ENCODE measurements at places on chromosomes 11 and 22.

DNA sequence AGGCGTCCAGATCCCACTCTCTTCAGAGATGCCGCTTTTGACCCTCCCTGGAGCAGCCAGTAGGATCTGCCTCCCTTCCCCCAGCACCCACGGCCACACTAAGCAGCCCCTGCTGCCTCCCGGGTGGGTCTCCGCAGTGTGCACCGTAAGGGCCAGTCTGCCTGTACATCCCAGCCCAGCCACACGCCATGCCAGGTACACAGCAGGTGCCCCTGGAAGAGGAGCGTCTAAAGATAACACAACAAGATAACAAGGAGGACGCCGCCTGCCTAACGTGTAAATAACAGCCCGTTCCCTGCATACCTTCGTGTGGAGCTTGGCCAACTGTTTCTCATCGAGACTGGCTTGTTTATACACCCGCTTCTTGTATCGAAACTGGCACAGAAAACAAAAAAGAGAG is 139.4 kb downstream of the SHANK2 start:
- no peak for DNase-seq

DNA sequence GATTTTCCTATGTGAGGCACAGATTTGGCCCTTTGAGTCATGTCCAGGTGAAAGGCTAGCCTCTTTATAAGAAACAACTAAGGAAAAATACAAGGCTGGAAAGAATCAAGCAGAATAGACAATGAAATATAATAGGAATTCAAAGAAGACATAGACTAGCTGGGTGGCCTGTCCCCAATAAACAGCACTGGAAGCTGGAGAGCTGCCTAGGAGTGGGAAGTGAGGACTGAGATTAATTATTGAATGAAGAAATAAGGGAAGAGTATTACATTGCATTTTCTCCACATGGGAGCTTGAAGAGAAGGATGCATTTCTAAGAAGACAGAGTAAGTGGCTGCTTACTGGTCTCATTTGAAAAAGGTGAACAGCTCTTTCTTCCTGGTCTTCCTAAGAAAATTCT is 100.0 kb downstream of the CCDC34 start:
- no peak for DNase-seq

- no peak for DNase-seq
Observed at GRCh38 chr11:10638316-10638925, 55.1 kb downstream of the IRAG1 start.

DNA sequence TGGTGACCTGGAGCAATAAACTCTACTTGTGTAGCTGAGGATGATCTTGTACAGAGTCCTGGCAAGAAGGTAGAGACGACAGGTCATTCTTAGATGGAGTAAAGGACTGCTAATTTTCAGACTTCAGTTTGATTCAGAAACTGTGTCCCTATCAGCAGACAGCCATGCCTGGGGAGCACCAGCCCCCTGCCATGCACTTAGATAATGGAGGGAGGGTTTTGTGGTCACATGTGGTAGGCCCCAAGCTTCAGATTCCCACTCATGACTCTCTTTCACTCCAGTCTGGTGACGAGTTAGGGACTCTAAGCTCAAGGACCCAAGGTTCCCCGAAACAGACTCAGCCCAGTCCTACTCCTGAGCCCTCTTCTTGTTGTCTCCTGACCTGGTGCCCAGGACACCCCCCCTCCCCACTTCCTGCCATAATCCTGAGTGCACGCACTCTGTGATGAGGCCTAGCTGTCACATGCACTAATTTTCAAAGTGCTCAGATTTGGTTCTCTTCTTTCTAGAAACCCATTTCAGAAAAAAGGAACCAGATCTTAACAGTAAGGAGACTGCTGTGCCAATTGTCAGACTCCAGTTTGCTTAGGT is 10.2 kb upstream of the AMPD3 start:
- no peak for DNase-seq

DNA sequence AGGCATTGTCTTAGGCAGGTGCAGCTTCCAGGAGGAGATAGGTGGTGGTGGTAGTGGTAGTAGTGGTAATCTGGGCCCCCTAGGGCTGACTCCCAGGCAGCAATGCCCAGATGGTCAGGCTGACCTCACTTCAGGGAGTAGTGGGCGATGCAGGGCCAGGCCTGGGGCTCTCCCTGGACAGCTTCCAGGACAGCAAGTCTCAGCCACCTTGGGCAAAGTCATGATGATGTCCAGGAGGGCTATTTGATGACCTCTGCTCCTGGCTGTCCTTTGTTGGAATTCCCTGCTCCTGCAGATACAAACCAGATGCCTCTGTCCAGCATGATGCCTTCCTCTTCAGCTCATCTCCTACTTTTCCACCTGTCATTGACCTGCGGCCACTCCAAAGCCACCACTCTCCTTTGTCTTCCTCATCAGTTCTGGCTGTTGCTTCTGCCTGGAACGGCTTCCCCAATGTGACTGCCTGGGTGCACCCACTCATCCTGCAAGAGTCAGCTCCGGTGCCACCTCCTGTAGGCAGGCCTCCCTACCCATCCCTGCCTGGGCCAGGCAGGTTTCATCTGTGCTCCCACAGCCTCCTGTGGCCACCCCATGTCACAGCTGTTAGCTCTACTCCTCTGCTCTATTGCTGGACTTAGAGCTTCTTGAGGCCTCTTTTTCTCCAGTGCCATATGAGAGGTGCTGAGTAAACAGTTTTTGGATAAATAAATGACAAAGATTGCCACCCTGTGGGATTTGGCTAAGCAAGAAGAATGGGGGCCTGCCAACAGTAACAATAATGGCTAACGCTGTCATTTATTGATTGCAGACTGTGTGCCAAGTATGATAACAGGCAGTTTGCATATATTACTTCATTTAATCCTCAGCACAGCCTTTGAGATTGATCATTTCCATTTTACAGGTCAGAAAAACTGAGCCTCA is 172.9 kb upstream of the NECTIN1 start:
- no peak for DNase-seq

DNA sequence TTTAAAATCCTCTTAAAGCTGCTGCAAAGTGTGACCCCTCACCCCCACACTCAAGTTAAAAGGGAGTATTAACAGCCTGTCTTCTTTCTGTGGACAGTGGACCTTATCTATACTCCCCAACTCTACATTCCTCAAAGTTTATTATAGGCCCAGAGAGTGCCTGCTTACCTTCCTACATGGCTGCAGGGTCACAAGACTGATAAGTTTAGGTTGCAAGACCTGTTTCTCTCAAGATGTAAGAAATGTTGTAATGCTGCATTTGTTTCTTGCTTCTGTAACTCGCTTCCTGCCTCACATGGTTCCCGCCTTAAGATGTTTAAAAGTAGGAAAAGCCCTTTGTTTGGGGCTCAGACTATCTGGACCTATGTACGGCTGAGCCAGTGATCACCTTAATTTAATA is 10.1 kb upstream of the NXPE1 start:
- no peak for DNase-seq

GRCh38 chr22:27934069-27934468 is 15.0 kb upstream of the PITPNB start:
- DNase-seq, result no peak

DNA sequence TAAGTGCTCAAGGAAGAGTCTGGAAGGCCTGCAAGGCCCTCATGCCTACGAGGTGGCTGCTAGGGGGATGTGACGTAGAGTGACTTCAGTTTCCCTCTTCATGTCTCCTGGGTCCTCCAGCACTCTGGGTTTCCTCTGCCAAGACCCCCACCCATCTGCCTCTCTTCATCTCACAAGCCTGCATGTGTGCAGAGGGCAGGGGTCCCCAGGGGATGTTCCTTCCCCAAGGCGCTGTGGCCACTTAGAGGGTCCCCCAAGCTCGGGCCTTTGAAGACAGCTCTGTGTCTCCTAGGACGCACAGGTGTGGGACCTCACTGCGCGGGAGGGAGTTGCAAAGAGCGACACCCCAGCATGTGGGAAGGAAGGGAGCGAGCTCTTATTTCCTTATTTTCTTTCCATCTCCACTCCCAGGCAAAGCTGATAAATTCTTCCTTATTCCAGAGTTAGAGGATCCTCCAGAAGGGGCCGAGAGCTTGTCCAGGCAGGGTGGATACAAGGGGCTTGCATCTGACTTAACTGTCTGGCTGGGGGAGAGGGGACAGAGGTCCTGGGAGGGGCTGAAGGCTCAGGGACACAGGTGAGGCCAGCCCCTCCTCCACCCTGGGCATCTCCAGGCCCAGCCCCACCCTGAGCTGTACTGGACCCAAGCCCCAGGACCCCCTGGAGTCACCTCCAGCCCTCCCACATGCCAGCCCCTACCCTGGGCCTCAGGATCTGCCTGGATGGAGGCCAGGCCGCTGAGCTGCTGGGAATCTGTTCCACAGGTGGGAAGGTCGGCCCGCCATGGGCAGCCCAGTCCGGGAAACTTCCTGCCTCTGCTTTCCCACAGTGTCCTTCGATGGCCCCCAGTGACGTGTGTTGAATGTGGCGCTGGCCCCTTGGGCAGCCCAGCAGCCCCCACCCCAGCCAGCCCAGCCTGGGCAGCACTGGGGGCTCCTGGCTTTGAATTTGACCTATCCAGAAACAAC is 59.7 kb upstream of the KCNQ1OT1 start:
- no peak for DNase-seq

- DNase-seq, result no peak
Observed at GRCh38 chr11:60953781-60954180, 1.8 kb upstream of the SLC15A3 start.

- DNase-seq, result peak; percentile 85
Observed at GRCh38 chr11:2268729-2269600, 1.4 kb downstream of the ASCL2 start.

GRCh38 chr22:29625090-29625825 is 21.8 kb downstream of the NF2 start:
- peak; percentile 25 for DNase-seq

DNA sequence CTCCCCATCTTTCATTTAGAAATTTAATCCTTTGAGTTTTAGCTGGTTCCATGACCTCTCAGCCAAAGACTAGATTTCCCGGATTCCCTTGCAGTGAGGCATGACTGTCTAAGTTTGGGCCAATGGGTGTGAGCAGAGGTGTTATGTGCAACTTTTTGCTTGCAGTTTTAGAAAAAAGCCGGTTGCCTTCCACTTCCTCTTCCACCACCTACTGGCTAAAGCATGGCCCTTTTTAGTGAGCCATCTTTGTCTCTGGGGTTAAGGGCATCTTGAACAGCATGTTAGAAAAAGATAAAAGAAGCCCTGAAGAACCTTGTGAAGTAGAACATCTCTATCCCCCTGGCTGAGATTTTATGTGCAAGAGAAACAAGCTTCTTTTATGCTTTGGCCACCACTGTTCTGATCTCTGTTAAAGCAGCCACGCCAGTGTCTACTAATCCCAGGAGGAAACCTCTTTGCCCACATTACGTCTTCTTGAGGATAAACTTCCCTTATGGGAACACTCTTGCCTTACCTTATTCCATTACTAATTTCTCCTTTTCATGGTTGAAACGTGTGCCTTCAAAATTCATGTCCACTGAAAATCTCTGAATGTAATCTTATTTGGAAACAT is 279.9 kb downstream of the TENM4 start:
- no peak for DNase-seq

DNA sequence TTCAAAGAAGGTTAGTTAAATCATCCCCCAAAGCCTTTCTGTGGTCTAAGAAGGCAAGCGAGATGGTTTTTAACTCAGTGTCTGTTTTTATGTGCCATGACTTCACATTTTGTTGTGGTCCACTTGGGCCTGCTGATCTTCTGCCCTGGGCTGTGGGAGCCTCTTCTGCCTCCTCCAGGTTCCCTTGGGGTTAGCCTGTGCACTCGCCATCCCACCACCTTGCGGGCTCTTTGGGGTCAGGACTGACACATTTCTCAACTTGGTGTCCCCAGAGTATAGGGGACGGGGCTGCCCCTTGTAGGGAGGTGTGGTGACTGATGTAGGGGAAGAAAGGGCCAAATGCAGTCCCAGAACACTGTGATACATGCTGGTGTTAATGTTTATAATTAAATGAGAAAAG is 207.0 kb downstream of the TBC1D22A start:
- peak; percentile 76 for DNase-seq

- DNase-seq, result no peak
Observed at GRCh38 chr11:59225017-59225416, 12.3 kb upstream of the MPEG1 start.

DNA sequence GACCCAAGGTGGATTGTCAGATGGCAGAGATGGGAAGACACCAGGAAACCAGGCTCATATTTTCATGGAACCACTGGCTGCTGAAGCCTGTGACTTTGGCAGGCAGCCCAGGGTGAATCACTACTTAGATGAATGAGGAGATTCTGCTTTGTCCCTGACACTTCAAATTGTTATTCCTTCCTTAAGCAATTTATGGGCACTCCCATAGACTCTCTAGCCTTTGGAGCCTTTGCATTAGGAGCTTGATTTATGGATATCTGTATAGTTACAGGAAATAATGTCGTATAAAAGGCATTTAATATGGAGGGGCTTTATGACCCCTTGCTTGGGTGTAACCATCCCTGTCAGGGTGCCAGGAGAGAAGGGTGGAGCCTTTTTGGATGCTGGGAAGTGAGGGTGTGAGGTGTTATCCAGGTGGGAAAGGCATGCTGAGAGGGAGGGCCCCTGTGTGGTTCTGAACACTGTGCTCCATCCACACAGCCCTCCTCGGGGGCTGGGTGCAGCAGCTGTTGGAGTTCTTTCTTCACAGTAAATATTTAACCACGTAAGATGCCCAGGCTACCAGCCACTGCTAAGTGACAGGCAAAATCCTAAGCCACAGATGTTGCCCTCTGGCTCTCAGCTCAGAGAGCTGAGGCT is 35.3 kb downstream of the IL18 start:
- no peak for DNase-seq

GRCh38 chr22:46392137-46392844 is 56.8 kb downstream of the TRMU start:
- DNase-seq, result no peak

DNA sequence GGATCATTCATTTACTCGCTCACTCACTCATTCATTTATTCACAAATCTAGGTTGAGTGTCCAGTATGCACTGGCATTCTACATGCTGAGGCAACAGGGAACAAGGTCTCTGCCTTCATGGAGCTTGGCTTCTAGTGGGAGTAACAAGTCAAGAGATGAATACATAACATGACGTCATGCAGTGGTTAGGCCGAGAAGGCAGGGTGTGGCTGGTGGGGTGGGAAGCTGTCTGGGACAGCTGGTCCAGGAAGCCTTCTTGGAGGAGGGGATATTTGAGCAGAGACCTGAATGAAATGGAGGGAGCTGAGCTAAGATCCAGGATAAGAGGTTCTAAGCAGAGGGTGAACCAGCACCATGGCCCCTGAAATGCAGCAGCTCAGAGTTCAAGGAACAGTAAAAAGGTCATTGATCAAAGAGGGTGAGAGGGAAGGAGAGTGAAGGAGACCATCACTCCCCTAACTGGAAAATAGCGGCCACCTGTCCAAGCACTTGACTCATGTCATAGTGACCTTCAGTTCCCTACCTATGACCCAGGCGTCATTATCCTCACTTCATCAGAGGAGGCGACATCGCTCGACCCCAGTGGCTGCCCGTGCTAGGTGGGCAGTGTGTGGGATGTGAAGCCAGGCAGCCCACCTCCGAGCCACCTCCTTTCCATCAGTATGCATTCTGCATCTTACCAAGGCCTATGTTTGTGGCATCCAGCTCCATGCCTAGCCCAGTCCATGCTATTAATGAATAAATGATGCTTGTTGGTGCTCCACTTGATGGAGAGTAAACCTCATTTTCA is 105.0 kb downstream of the TSPAN18 start:
- DNase-seq, result no peak

- no peak for DNase-seq
Observed at GRCh38 chr22:21032868-21033688, 717 bp upstream of the SLC7A4 start.

All from T-helper 2 cell treated with Interferon-gamma antibody and Interleukin-4, amounts not matched to agents 5 μg/mL and 100 μg/mL, for 36 hours (primary cell).